ENCODE measurements at places on chromosomes 6 and 20.

DNA sequence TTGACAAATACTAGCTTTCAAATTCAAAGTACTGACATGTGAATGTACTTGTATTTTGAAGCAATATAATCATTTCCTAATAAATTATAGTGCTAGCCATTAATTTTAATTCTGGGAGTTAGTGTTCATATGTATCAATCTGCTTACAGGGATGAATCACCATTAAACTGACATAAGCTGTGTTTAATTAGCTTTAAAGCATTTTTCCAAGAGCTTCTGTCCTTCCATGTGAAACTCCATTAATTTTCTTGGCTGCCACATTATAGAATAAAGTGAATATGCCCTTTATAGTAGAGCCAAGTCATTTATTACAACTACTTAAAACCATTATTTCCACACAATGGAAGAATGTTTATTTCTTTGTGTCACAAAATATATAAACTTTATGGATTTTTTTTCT, 150.8 kb downstream of the COL21A1 start:
- DNase-seq, result no peak

- no peak for DNase-seq
Measured at GRCh38 chr20:21788082-21788481, 82.6 kb downstream of the PAX1 start.

DNA sequence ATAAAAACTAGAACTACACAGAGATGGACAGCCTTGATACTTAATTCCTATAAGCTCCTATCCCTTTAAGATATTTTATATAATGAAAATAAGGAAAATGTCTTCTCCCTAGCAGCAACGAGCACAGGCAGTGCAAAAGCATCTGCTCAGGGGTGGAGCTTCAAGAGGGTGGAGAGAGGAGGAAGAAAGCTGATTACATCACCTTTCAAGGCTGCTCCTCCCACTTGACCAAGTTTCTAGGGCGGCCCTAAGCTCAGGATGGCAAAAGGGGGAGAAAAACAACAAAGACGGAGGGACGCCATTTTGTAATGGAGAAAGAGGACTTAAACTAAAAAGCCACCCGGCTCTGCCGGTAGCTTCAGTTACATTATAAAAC, 2.2 kb downstream of the PPP1R10 start:
- peak; percentile 94 for DNase-seq

GRCh38 chr6:56244089-56244488, 3.3 kb downstream of the COL21A1 start:
- no peak for DNase-seq

DNA sequence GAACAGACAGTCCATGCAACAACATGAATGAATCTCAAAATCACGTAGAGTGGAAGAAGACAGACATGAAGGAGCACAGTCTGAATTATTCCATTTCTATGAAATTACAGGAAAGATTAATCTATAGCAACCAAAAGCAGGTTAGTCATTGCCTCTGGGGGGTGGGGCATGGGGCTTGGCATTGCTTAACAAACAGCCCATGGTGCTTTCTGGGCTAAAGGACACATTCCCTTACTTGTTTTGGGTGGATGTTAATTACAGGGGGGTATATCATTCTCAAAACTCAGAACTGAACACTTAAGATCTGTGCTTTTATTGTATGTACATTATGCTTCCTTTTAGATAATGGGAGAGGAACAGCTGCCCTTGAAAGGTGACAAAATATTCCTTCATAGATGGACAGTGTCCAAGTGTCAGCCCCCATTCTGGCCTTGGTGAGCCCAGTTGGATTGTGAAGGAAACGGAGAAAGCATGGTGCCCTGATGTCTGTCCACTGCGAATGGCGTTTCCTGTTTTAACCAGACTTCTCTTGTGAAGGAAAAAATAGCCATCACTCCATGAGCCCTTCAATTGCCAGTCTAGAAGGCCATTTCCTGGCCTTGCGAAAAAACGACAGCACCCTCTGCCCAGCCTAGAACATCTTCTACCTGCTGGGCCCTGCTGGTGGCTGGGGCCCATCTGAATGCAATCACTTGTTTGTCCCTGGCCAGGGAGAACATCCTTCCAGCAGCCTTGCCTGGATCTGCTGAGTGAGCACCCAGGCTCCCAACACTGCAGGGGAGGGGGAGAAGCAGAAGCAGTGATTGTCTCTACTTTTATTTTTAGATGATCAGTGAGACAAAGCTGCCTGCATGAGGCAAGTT, 179.7 kb downstream of the BCAS1 start:
- no peak for DNase-seq

- no peak for DNase-seq
Measured at GRCh38 chr6:169890049-169890448, 138.6 kb downstream of the ERMARD start.

- DNase-seq, result no peak
Measured at GRCh38 chr6:160978141-160978901, 13.2 kb upstream of the MAP3K4 start.

DNA sequence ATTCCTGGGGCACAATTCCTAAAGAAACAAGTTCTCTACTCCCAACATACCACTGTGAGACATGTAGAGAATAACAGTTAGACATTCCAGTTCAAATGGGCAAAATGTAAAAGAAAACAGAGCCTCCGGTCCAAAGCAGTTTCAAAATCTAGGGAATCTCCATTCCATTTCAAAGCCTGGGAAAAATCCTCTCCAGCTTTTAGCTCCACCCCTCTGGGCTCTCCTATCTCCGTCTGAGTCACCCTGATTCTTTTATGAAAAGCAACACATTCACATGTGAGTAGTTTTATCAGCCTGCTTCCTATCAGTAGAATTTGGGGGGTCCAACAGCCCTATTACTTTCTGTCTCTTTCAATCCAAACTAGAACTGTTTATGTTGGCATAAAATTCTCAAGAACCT, 3.7 kb downstream of the CSNK2A1 start:
- no peak for DNase-seq

- DNase-seq, result no peak
Measured at GRCh38 chr6:143755301-143755744, 77.6 kb downstream of the PHACTR2 start.

GRCh38 chr6:31031095-31031494, 20.8 kb downstream of the MUC22 start:
- DNase-seq, result no peak

- DNase-seq, result no peak
Measured at GRCh38 chr6:686497-686896, 6.4 kb downstream of the EXOC2 start.

DNA sequence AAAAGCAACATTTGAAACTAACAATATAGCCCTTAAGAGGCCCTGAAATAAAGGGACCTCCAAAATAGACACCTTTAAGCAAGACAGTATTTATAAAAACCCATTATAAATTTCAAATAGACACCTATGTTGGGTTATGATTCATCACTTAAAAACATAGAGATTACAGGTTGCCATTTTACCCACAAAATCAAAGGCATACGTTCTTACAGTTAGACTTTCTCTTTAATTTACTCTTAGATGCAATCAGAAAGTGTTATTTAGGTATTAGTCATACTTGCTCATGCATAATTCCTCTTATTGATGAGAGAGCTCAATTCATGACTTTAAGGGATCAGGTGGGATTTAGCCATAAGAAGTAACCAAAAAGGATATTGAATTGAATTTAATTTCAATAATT, 51.5 kb upstream of the TMEM200A start:
- no peak for DNase-seq

- no peak for DNase-seq
Measured at GRCh38 chr6:157625764-157626163, 197.3 kb upstream of the SNX9 start.

- DNase-seq, result no peak
Measured at GRCh38 chr6:117396228-117396627, 29.5 kb downstream of the ROS1 start.

- no peak for DNase-seq
Measured at GRCh38 chr6:6201200-6201599, 119.3 kb downstream of the F13A1 start.

- no peak for DNase-seq
Measured at GRCh38 chr6:71588490-71588889, 297.9 kb upstream of the RIMS1 start.

GRCh38 chr6:169724494-169725124, at the start of gene PHF10:
Gene PHF10 (minus strand): TSS chr6:169724500. CDS start chr6:169723931, 569 bp downstream.
- DNase-seq, result peak; percentile 65

DNA sequence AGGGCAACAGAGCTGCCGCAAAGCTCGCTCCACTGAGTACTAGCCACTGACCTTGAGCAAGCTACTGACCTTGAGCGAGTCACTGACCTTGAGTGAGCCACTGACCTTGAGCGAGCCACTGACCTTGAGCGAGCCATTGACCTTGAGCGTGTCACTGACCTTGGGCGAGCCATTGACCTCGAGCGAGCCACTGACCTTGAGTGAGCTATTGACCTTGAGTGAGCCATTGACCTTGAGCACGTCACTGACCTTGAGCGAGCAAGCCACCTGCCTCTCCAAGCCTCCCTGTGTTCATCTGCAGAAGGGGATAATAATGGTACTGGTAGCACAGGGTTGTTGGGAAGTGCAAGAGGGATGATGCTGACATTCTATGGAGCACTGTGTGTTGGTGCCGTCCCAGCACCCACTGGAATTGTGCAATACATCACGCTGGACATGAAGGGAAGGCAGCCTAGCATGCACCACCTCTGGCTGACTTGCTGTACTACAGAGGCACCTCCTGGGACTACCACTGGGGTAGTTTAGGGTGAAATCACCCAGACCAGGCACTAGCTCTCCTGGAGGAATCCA, 60.2 kb downstream of the CTCFL start:
- no peak for DNase-seq

GRCh38 chr20:22686097-22686496, 101.7 kb upstream of the FOXA2 start:
- DNase-seq, result peak; percentile 10

GRCh38 chr6:45256697-45257695, 71.1 kb upstream of the RUNX2 start:
- DNase-seq, result no peak

GRCh38 chr20:10093087-10093591, 58.4 kb downstream of the ANKEF1 start:
- DNase-seq, result no peak

DNA sequence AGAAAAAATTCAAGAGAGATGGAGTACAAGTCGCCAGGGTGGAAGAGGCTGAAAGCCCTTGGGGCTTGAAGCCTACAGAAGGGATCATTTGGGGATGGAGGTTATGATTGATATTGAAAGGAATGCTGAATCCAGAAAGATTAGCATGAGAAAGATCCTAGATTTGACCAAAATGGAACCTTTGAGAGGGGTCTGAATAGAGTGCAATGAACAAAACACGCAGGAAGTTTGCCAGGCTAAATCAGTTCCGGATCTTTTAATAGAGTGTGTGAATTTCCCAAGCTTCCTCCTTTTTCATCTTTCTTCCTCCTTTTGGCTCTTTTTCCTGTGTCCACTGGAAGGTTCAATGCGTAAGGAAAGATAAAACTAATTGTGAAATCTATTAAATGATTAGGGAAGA, 15.3 kb downstream of the IPCEF1 start:
- no peak for DNase-seq

DNA sequence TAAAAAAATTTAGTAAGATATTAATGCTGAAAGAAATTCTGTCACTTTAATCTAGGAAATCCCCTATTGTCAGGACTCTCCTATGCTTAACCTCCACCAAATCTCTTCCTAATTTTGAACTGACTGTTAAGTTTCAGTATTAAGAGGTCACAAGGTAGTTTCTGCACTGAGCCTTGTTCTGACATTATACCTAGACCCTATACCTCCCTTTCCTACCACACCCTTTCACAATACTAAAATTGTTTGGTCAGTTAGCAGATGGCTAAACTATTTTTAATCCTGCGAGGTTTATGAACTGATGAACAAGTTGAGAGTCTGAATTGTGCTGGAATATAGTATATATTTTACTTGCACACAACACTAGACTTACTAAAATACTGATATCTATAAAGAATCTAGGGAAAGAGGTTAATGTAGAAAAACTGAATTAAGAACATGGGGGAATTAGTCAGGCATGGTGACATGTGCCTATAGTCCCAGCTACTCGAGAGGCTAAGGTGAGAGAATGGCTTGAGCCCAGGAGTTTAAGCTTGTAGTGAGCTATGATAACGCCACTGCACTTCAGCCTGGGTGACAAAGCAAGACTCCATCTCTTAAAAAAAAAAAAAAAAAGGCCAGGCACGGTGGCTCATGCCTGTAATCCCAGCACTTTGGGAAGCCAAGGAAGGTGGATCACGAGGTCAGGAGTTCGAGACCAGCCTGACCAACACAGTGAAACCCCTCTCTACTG, 51.5 kb downstream of the HBS1L start:
- DNase-seq, result peak; percentile 74

DNA sequence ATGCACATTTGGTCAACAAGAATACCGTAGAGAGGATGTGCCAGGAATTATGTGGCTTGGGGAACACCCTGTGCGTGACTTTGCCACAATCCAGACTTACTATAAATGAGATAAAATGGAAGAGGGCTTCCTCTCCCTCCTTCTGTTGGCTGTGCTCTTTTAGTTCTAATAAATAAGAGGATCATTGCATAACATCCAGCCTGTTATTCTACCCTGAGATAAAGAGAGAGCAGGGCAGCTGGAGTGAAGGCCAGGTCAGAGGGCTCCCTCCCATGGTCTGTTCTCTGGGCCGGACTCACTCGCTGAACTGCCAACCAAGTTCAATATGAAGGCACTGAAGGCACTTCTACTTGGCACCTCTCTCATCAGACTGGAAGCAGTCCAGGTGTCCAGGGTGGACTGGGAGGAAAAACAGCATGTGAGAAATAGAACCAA, 91.7 kb downstream of the MTFR2 start:
- DNase-seq, result no peak

GRCh38 chr6:157953580-157954091, 28.0 kb upstream of the SYNJ2 start:
- no peak for DNase-seq

- DNase-seq, result no peak
Measured at GRCh38 chr6:90066697-90067096, 172.4 kb downstream of the GJA10 start.

- no peak for DNase-seq
Measured at GRCh38 chr6:12653486-12653885, 63.1 kb upstream of the PHACTR1 start.

DNA sequence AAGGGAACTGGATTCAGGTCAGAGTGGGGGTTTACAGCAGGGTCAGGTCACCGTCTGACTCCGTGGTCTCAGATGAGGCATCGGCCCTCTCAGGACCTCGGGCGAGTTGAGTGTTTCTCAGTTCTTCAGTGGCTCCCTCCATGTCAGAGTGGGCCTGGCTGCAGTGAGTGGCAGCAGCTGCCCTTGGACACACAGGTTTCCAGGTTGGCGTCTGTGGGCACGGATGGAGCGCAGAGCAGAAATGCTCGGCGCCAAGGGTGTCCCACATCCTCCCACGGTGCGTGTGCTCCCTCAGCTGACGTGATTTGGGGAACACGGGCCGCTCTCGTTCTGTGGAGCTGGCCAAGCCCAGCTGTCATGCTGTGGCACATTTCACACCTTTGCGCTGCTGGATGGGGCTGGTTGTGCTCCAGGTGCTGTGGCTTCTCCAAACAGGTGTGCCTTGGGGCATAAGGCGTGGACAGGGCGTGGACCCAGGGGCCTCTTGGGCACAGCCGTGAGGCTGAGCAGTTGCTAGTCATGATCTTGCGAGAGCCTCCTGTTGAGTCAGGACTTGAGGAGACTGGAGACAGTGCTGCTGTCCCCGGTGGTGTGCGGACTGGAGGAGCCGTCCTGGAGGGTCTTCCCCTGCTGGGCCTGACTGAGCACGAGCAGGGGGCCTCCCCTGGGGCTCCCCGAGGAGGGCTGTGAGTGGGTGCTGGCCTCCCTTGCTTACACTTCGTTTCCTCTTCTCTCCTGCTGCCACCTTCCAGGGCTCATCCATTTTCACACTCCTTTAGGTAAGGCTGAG, 9.5 kb upstream of the DNAJC5 start:
- DNase-seq, result no peak

All from activated CD4-positive, alpha-beta T cell treated with anti-CD3 and anti-CD28 coated beads, Interleukin-2, Interleukin-4, amounts not matched to agents 100 ng/mL and 50 ng/mL, durations not matched to agents 16 hours and 8 hours (primary cell).